ENCODE measurements at places on chromosomes 11 and 22.

DNA sequence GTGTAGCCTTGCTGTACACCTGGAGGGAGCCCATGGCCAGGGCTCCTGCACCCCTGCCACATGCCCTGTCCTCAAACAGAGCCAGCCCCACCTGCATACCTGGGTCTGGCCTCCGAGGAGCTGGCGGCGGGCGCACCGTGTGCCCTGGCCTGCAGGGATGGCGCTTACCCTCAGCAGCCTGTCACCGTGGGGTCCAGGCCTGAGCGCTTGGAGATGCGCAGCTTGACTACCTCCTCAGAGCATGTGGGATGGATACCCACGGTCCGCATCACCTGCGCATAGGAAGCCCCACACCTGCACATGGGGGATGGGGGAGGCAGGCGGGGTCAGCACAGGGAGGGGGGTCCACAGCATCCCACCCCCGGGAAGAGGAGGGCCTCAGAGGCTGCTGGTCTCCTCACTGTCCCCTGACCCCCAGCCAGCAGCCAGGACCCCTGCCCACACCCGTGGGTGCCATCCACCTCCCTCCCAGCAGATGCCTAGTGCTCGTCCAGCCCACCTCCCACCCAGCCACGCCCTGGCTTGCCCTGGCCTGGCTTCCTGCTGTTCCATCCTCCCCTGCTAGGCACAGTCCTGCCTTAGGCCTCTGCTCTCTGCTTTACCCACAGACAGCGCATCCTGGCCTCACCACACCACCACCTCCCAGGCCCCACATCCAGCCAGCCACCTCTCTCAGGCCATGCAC, 22.4 kb upstream of the GNB1L start:
- no peak for DNase-seq

DNA sequence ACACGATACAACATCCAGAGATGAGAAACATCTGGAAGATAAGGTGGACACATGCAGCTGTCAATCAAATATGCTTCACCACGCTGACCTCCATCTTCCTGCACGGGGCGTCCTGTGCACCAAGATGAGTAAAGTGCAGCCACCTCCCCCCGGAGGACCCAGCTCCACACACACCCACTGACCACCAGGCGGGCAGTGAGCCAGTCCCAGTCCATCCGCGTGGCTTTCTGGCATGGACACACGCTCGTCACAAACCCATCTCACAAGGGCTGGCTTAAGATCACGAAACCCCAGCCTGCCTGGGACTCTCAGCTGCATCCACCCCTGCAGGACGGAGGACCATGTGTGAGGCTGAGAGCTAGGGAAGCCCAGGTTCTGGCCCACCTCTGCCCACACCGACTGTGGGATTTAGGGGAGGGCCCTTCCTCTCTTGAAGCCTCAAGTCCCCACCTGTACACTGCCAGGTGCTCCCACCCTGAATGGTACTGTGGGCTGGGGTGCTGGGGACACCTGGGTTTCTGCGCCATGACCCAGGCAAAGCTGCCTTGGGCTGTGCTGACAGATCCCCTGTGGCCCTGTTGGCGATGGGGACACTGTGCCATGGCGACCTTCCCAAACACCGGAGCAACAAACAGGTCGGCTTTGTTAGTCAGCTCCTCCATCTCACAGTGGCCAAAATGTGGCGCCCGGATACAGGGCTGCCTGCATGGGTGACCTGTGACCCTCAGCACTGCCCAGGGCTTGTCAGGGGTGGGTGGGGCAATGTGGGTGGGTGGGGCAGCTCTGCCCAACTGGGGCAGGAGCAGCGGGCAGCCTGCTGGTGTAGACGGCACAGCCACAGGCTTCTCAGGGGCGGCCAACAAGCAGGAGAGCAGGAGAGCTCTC, 629.0 kb downstream of the TBC1D22A start:
- DNase-seq, result no peak

- DNase-seq, result no peak
Measured at GRCh38 chr11:91686700-91687099, 537.9 kb upstream of the FAT3 start.

DNA sequence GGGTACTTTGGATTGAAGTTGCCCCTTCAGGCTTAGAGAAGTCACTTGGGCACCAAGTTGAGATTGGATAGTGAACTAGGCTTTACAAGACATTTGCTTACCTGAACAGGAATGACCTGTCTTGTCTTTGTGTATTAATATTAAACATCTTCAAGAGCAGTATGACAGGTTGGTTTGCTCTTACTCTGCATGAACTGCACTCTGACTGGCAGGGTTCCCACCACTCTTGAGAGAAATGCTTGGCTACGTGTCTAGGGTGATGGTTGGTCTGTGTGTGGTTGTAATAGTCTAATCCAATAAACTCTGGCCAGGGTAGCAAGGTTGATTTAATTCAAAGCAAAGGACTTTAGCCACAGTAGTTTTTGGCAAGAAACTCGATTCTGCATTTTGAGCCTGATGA, 20.1 kb upstream of the SPTBN2 start:
- no peak for DNase-seq

GRCh38 chr11:118522571-118523072, 4.7 kb upstream of the TTC36 start:
- DNase-seq, result peak; percentile 14

DNA sequence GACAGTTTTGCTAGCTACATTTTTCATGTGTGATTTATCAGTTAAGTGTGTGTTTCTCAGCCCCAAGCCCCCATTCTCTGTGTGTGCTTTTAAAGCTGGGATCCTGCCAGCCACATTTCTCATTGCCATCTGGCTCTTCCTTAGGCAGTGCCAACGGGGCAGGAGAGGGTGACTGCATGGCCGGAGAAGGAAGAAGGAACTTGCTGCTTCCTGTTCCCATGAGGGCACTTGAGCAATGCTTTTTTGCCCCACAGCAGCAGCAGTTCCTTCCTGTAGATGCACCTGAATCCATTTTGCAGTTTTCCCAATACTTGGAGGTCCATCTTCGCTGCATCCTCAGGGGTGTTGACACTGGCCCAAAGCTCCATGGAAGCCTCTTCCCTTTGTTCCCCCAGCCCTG, 37.5 kb downstream of the TNRC6B start:
- DNase-seq, result no peak

DNA sequence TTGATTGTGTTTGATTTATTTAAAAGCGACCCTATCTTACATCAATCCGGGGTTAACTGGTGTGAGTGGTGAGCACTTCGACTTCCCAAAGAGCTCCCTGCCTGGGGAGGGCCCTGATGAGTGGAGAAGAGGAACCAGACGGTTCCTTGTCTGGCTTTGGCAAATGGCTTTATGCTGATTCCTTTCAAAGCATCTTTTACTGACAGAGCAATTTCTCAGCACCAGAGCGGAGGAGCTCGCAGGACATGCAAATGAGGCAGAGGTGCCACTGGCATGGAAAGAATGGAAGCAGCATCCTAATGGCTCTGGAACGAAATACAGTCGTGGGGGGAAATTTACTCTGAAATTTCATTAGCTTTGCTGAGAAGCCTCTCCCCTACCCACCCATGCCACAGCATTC, 410.9 kb upstream of the B3GAT1 start:
- no peak for DNase-seq

GRCh38 chr11:90585491-90585890, 362.6 kb upstream of the CHORDC1 start:
- no peak for DNase-seq

GRCh38 chr11:112085822-112086421, 634 bp downstream of the TIMM8B start:
- peak; percentile 29 for DNase-seq

DNA sequence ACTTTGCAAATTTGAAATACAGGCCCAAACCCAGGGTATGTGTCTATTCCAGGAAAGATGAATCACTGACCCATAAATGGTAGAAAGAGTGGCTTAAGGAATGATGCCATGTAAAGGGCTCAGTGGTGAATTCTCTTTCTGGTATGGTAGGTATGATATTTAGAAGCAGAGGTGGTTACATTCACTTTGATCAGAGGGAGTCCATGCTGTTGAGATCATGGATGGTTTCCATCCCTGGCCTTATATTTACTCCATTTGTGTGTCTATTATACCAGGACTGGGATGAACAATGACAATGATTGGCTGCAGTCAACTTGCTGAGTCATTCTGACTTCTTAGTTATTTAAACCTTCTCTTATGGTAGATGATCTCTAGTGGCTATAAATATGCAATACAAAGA, 419.8 kb upstream of the LRRC4C start:
- peak; percentile 82 for DNase-seq

DNA sequence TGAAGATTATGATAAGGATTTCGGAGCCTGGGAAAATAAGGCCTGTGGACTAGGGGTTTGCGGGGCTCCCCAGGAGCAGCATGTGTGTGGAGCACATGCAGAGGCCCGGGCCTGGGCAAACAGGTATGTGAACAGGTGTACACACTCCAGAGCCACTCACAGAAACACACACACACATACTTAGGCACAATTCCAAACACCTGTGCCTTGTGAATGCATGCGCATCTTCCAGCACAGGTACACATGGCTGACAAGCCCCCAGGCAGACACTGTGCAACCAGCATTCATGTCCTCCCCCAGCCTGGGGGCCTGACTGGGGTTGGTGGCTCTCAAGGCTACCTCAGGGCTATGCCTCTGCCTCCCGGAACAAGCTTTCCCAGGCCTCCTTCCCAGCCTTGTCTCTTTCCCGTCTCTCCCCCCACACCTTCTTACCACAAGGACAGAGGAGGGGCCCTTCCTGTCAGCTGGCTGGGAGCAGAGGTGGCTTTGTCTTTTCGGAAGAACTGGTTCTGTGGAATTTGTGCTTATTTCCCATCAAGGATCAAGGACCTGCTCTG, 2.6 kb upstream of the P2RY6 start:
- no peak for DNase-seq

DNA sequence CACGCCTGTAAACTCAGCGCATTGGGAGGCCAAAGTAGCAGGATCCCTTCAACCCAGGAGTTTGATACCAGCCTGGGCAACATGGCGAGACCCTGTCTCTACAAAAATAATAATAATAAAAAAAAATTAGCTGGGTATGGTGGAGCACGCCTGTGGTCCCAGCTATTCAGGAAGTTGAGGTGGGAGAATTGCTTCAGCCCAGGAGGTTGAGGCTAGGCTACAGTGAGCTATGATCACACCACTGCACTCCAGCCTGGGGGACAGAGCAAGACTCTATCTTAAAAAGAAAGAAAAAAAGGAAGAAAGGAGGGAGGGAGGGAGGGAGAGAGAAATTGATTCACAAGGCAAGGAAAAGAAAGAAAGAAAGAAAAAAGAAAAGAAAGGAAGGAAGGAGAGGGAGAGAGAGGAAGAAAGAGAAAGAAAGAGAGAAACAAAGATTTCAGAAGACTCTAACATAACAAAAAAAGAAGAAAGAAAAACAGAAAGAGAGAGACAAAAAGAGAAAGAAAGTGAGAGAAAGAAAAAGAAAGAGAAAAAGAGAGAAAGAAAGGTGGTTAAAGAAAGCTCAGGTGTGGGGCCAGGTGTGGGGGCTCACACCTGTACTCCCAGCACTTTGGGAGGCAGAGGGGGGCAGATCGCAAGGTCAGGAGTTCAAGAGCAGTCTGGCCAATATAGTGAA, 37.3 kb upstream of the MYH9 start:
- DNase-seq, result no peak

DNA sequence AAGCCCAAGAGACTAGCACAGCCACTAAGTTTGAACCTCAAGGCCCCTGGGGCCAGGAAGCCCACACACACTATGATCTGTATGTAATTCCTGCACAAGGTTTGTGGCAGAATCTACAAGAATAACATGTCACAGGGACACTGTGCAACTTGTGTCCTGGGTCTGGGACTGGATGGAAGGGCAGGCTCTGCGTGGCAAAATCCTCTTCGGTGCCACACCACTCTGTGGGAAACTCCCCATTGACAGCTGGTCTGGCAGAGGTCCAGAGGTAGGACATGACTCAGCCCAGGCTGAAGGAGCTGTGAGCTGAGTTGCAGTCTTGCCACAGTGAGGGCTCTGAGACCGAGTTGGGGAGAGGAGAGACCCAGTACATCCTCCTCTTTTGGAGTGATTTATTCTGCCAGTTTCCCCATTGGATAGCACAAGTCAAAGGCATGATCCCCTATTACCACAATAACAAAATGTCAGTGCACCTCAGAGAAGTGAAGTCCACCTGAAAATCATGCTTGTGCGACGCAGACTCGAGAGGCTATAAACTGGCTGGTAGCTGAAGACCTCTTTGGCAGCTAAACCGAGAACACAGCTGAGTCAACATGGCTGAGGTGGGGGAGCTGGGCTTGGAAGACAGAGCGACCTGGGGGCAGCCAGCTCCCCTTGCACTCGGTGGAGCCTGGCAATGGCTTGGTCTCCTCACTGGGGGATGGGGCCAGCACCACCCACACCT, 23.3 kb upstream of the SERPIND1 start:
- DNase-seq, result peak; percentile 86

DNA sequence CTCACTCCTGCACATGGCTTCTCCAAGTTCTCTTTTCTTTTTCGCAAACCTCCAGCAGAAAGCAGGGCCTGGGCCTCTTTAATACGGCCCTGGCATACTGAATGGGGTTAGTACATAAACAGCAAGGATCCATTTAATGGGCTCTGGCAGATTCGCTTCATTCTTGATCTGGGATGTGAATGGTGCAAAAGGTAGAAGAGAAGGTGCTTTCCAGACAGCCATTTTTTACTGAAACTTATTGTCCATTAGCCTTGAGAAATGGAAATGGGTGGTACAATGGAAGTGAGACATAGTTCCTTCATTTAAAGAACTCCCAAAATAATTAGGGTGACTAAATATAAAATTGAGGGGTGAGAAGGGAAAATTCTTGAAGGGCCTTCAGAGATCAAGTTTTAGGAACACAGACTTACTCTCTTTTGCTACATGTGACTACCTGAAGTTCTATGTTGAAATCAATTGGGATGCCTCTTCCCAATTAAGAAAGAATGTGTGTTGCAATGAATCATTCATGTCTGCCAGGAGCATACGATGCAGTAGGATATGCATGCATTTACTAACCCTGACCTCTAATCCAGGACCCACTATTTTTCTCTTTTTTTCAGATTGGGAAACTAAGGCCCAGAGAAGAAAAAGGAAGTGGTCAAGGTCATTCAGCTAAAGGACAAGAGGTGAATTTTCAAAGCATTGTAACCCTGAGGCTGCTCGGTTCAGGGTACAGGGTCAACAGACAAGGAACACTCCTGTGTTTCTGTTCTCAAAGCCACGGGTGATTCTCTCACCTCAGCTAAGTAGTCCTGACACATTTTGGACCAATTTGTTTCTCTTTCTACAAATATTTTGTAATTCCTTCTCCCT, 144.1 kb downstream of the BBOX1 start:
- DNase-seq, result no peak

DNA sequence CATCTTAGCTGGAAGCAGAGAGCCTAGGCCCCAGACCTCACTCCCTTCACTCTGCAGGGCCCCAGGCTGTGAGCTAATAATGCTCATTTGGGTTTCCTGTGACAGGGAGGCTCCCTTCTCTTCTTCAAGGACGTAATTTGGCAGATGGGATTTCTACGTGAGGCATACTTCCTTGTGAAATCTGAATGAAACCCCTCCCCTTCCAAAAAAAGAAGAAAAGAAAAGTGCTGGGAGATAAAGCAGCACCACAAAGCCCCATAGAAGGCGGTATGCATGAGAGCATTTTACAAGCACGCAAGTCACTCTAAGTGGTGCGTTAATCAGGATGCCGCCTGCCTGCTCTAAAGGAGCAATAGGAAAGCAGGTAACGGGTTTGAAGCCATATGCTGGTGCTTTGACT, 5.7 kb downstream of the P2RX3 start:
- DNase-seq, result no peak

GRCh38 chr22:38966380-38966702, 8.9 kb downstream of the APOBEC3A start:
- no peak for DNase-seq

GRCh38 chr22:23065495-23066122, 4.7 kb upstream of the GNAZ start:
- no peak for DNase-seq

GRCh38 chr11:62182147-62182891, 7.7 kb upstream of the SCGB1D1 start:
- DNase-seq, result no peak

- DNase-seq, result no peak
Measured at GRCh38 chr11:119155733-119156492, 7.1 kb downstream of the ABCG4 start.
